Activated T-helper 9 cell treated with anti-CD3 and anti-CD28 coated beads, Interleukin-2, amount 50 U/mL, for 16 hours (primary cell): ENCODE measurements at places on chromosomes 12 and 14.

- no peak for DNase-seq
Measured at GRCh38 chr14:89411976-89412375, 5.1 kb downstream of the FOXN3 start.

DNA sequence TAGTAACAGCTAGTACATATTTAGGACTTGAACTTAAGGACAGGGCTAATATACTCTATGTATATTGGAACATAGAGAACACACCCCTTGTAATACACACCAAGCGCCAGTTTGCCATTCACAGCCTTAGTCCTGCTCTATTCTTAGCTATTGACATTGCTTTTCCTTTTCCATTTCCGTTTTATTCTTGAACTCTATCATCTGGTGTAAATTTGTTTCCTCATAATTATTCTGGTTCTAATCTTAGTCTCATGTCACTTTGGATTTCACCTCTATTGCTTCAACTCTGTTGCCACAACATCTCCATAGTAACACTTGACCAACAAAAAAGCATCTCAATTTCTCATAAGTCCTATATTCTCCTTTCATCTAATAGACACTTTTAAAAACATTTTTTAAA, 225.7 kb downstream of the PHLDA1 start:
- no peak for DNase-seq

GRCh38 chr12:81034926-81035325, 43.0 kb upstream of the ACSS3 start:
- no peak for DNase-seq

- no peak for DNase-seq
Measured at GRCh38 chr14:84025106-84026012, 1504.6 kb upstream of the FLRT2 start.
